ENCODE measurements at places on chromosomes 1 and 21. TPM values are rescaled to one million over a fixed set of nuclear protein-coding genes. Genes with fewer than 3 reads are reported as not detected.

- H3K27ac ChIP-seq, result no peak overlapping the region
- H3K36me3 ChIP-seq, result no peaks in the 10 kb centered on the region
- no peak overlapping the region for H3K4me3 ChIP-seq
- no peak for DNase-seq
- H3K27me3 ChIP-seq, result no peaks in the 10 kb centered on the region
Measured at GRCh38 chr1:156336242-156336641, 1.9 kb downstream of the CCT3 start.

Gene OR2T2
- total RNA-seq, result not detected

GRCh38 chr21:26743524-26743923 lies 101.7 kb downstream of the ADAMTS1 start:
- H3K4me3 ChIP-seq, result no peak overlapping the region
- no peaks in the 10 kb centered on the region for H3K4me1 ChIP-seq
- no peak for DNase-seq

Gene RASSF5
- total RNA-seq, result 3.0 TPM

DNA sequence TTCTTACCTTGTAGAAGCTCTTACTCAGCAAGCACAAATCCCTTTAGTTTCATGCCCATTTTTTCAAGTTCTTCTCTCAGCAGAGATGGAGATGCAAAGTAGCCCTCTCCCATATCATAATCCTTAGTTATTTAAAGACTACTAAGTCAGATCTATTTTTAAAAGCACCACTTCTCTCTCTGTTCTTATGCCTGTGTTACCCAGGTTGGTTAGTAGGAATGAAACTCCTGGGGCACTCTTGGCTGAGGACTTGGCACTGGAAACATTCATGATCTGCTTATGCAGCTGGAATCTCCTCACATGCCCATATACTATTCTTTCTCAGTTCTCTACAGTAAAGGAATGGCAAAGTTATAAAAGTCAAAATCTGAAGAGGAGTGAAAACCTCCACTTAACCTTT lies 51.9 kb upstream of the PPP2R5A start:
- no peaks in the 10 kb centered on the region for H3K36me3 ChIP-seq
- H3K27me3 ChIP-seq, result no peaks in the 10 kb centered on the region
- H3K27ac ChIP-seq, result no peak overlapping the region
- no peaks in the 10 kb centered on the region for H3K4me1 ChIP-seq
- H3K4me3 ChIP-seq, result no peak overlapping the region

Gene KRTAP19-3
- not detected for total RNA-seq

DNA sequence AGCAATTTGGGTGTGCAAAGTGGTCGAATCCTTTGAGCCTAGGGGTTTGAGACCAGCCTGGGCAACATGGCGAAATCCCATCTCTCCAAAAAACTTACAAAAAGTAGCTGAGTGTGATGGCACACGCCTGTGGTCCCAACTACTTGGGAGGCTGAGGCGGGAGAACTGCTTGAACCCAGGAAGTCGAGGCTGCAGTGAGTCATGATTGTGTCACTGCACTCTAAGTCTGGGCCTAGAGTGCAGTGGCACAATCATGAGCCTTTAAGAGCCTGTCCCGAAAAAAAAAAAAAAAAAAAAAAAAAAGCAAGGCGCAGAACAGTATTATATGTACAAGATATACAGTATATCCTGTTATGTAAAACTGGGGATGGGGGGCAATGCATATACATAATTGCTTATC lies 25.1 kb upstream of the HTR1D start:
- no peaks in the 10 kb centered on the region for H3K27me3 ChIP-seq
- no peaks in the 10 kb centered on the region for H3K4me1 ChIP-seq
- no peak for DNase-seq
- H3K4me3 ChIP-seq, result no peak overlapping the region
- H3K36me3 ChIP-seq, result no peaks in the 10 kb centered on the region

DNA sequence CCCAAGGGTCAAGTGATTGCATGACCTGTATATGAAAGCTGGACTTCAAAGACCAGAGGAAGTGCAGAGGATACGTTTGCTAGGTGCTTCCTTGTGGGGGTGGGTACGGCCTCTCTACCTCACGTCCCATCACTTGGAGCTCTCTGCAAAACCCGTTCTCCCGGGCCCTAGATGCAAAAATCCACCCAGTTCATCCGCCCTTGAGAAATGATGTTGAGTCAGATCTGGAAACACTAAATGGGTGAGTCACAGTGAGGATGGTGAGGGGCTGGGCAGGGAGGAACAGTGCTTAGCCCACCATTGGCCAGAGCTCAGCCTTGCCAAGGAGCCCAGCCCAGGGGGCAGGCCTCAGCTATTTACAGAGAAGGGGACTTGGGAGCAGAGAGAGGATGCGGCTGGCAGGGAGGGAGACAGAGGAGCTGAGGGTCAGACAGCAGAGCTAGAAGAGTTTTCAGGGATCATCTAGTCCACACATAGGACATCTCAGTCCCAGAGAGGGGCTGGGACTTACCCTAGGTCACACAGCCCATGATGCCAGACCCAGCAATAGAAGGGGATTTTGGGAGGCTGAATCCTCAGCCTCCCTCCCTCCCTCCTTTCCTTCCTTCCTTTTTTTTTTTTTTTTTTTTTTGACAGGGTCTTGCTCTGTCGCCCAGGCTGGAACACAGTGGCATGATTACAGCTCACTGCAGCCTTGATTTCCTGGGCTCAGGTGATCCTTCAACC lies 14.6 kb downstream of the ARHGEF10L start:
- DNase-seq, result no peak
- H3K27me3 ChIP-seq, result no peaks in the 10 kb centered on the region
- no peaks in the 10 kb centered on the region for H3K4me1 ChIP-seq
- no peaks in the 10 kb centered on the region for H3K36me3 ChIP-seq

Gene PADI2
- 2.8 TPM for total RNA-seq

Gene MR1
- 13.8 TPM for total RNA-seq

GRCh38 chr21:45267390-45267760 lies 20.3 kb downstream of the POFUT2 start:
- no peaks in the 10 kb centered on the region for H3K27me3 ChIP-seq
- no peaks in the 10 kb centered on the region for H3K4me1 ChIP-seq
- no peaks in the 10 kb centered on the region for H3K36me3 ChIP-seq

DNA sequence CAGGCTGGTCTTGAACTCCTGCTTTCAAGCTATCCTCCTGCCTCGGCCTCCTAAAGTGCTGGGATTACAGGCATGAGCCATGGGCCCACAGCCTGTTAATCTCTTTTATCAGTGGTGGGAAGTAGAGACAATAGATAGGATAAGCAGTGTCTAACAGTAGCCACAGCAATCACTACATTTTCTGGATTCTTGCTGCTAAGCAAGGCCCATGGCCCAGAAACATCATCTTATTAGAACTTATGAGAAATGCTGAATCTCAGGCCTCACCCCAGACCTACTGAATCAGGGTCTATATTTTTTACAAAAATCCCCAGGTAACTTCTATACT lies 29.7 kb downstream of the IGFN1 start:
- no peak overlapping the region for H3K27ac ChIP-seq
- no peaks in the 10 kb centered on the region for H3K36me3 ChIP-seq
- no peaks in the 10 kb centered on the region for H3K27me3 ChIP-seq
- no peaks in the 10 kb centered on the region for H3K4me1 ChIP-seq
- no peak overlapping the region for H3K4me3 ChIP-seq

DNA sequence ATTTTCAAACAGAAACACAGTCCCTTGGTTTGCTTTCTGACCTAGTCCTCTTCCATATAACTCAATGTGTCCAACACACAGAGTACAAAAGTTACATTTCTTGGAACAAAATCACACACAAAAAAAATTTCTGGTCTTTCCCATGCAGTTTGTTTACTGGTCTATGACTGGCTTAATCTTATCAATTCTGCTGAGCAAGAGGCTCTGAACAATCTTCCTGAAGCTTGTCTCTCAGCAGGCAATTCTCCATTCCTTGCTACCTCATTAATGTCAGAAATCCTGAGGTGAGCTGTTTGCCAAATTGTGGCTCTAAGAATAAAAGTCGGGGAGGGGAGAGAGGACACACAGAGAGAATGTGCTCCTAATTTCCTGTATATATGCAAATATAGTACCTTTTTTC lies 423.6 kb downstream of the HLX start:
- no peak overlapping the region for H3K27ac ChIP-seq
- H3K27me3 ChIP-seq, result no peaks in the 10 kb centered on the region
- DNase-seq, result no peak
- H3K36me3 ChIP-seq, result no peaks in the 10 kb centered on the region

GRCh38 chr1:222546548-222547259 lies 1.2 kb downstream of the HHIPL2 start:
- no peaks in the 10 kb centered on the region for H3K36me3 ChIP-seq
- no peaks in the 10 kb centered on the region for H3K27me3 ChIP-seq
- H3K4me1 ChIP-seq, result no peaks in the 10 kb centered on the region
- DNase-seq, result no peak
- H3K27ac ChIP-seq, result no peak overlapping the region

DNA sequence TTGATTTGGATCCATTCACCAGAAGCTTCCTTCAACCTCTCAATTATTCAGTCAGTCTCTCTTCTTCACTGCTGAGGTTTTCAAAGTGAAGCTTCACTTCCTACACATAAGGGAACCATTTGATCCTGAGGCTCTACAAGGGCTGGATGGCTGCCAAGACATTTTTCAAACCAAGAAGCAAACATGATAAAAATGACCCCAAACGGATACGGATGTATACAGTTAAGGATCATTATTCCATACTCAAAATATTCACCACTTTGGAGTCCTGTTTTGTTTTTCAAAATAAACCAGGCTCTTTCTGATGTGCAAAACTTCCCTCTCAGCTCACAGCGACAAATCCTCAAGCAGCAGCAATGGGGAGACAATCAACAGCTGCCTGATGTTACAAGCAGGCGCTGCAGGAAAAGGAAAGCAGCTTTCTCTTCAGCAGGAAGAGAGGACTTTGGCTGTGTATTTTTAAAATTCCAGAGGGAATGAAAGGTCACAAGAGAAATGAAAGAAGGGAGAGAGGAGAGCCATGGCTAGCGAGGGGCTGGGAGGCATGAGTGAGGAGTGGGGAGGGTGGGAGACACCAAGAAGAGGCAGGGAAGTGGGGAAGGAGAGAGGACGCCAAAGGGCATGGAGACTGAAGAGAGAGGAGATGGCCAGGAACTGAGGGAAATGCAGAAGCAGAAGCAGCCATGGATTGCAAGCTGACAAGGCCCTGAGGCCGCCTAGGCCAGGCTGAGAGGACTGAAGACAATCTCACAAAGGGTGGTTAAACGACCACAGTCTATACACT lies 145.4 kb downstream of the SLC45A1 start:
- H3K4me3 ChIP-seq, result no peak overlapping the region
- H3K4me1 ChIP-seq, result peaks cover 22% of the 10 kb centered on the region
- peak overlapping the region; percentile 82 for H3K27ac ChIP-seq
- no peaks in the 10 kb centered on the region for H3K27me3 ChIP-seq
- H3K36me3 ChIP-seq, result no peaks in the 10 kb centered on the region

Gene OLFML2B
- 8.5 TPM for total RNA-seq

DNA sequence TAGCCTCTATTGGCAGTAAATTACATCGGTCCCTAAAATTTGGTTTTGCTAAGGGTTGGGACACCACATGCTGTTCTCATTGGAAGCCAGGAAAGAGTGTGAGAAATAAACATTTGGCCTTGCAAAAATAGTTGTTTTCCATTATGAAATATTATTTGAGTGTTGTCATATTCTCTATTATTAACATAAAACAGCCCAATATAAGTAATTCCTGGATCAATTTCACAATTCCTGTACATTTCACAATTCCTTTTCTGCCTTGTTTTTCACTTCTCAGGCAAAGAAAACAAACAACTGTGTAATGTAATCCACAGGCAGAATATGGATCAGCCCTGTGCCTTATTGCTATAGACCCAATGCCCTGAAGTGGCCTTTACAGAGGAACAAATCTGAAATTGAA lies 40.5 kb downstream of the C1orf87 start:
- H3K36me3 ChIP-seq, result no peaks in the 10 kb centered on the region
- no peaks in the 10 kb centered on the region for H3K27me3 ChIP-seq
- DNase-seq, result no peak
- H3K27ac ChIP-seq, result no peak overlapping the region

DNA sequence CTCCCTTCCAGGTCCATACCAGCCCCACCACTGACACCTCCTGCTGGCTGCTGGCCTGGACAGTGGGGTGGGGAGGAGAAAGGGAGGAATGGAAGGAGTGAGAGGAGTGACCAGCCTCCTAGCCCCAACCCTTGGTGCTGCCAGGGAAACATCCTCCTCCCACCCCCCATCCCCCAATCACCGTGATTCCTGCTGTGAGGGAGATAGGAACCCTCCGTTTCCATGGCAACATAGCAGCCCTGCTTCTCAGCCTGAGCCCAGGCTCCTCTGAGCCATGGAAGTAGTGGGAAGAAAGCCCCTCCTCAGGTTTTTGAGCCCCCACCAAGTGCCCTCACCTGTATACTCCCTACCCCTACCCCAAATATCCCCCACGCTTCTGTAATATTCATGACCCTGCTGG lies 44.4 kb upstream of the SCMH1 start:
- DNase-seq, result no peak
- H3K27ac ChIP-seq, result no peak overlapping the region
- H3K36me3 ChIP-seq, result no peaks in the 10 kb centered on the region
- no peaks in the 10 kb centered on the region for H3K4me1 ChIP-seq
- H3K4me3 ChIP-seq, result no peak overlapping the region

Gene PAQR6
- 1.2 TPM for total RNA-seq

Gene NDC1
- 11.9 TPM for total RNA-seq

GRCh38 chr1:156868341-156868740 lies 7.7 kb downstream of the NTRK1 start:
- no peaks in the 10 kb centered on the region for H3K36me3 ChIP-seq
- H3K27ac ChIP-seq, result no peak overlapping the region

DNA sequence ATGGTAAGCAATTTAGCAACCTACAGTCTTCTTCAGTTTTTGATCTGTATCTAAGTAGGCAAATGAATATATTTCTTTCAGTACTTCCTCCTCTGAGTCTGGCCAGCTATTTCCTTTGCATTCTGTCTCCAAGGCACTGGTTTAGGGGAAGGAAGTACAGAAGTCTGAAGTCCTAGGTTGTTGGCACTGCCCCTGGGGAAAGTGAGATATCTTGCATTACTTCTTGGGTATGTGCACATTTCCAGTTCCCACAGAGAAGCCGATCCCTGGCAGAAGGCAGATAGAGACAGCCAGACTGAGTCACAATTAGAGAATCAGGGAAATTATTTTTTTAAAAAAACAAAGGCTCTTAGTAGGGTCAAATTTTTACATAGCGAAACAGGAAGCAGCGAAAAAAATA lies 98.8 kb downstream of the RASAL2 start:
- H3K27ac ChIP-seq, result no peak overlapping the region
- no peaks in the 10 kb centered on the region for H3K27me3 ChIP-seq
- no peak overlapping the region for H3K4me3 ChIP-seq

- H3K27me3 ChIP-seq, result no peaks in the 10 kb centered on the region
- H3K4me3 ChIP-seq, result peak overlapping the region; percentile 85
Measured at GRCh38 chr1:8423692-8424538, 106.0 kb downstream of the SLC45A1 start.

- H3K27me3 ChIP-seq, result no peaks in the 10 kb centered on the region
- H3K4me3 ChIP-seq, result no peak overlapping the region
- no peak for DNase-seq
- no peaks in the 10 kb centered on the region for H3K4me1 ChIP-seq
- no peaks in the 10 kb centered on the region for H3K36me3 ChIP-seq
- H3K27ac ChIP-seq, result no peak overlapping the region
Measured at GRCh38 chr1:58709540-58710175, 9.8 kb upstream of the MYSM1 start.

DNA sequence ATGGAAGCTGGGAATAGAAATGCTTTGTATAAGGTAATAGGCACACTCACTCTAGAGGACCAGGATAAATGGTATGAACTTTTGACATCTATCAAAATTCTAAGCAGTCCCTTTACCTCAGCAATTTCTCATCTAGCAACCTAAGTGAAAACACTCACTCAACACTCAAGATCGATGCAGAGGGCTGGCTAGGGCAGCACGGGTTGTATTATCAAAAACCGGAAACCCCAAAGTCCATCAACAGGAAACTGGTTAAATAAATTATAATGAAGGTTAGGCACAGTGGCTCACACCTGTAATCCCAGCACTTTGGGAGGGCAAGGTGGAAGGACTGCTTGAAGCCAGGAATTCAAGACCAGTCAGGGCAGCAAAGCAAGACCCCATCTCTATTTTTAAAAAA lies 9.4 kb downstream of the USP48 start:
- H3K27ac ChIP-seq, result peak overlapping the region; percentile 31
- DNase-seq, result no peak
- H3K36me3 ChIP-seq, result no peaks in the 10 kb centered on the region
- no peak overlapping the region for H3K4me3 ChIP-seq
